ENCODE measurements at places on chromosomes 13 and 19. TPM values are rescaled to one million over a fixed set of nuclear protein-coding genes. Genes with fewer than 3 reads are reported as not detected.

Gene TLE2
- total RNA-seq, result 3.1 TPM

Gene GRIK5
- total RNA-seq, result 0.59 TPM

Gene RDH13
- 23.3 TPM for total RNA-seq

Gene MAP4K1
- 159 TPM for total RNA-seq

Gene KLF1
- 0.69 TPM for total RNA-seq

Data from activated CD8-positive, alpha-beta memory T cell treated with anti-CD3 and anti-CD28 coated beads for 36 hours (primary cell).